ENCODE measurements at places on chromosomes 6 and 20. TPM values are rescaled to one million over a fixed set of nuclear protein-coding genes. Genes with fewer than 3 reads are reported as not detected.
A peak's percentile ranks its signal among the peaks of the same experiment; 100 is the strongest.

OR12D3 gene
- total RNA-seq: not detected

DNA sequence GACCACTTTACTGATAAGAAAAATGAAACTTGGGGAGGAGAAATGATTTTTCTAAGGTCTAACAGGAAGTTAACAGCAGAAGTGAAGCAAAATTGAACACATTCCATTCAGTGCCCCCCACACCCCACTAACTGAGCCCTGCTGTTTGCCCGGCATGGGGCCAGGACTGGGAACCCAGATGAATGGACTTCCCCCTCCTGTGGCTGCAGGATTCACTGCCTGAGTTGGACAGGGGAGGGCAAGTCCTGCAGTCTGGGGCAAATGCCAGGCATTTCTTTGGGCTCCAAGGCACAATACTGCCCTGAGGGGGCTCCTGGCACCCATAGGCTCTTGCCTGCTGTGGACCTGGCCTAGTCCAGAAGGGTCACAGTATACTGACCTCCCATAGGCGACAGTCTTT lies 28.3 kb downstream of the FYN start:
- no peak for DNase-seq

TOMM6 gene
- total RNA-seq: 120 TPM

PDE7B gene
- 12.4 TPM for total RNA-seq

DNA sequence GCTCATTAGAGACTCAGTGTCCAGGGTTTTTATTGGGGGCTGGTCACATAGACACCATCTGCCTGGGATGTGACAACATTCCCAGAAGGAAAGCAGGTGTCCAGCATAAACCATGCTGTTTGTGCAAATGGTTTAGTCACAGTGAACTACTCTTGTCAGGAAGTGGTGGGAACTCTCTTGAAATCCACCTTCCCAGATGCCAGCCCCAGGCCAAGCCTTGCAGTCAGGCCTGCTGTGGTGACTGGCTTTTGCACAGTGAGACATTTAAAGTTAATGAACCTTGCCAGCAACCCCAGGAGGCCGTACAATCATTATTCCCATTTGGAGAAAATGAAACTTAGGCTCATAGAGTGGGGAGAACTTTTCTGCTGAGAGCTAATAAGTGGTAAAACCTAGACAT lies 242.5 kb upstream of the KCNG1 start:
- DNase-seq: peak; percentile 1

GRCh38 chr6:10384091-10384609 lies 30.7 kb downstream of the TFAP2A start:
- DNase-seq: no peak

SEL1L2 gene
- total RNA-seq: not detected

NEURL2 gene
- total RNA-seq: 0.56 TPM

GRCh38 chr20:49381558-49382493 lies 100.6 kb downstream of the KCNB1 start:
- DNase-seq: peak; percentile 10

EPHA7 gene
- total RNA-seq: not detected
